ENCODE measurements at places on chromosomes 7 and 10. TPM values are rescaled to one million over a fixed set of nuclear protein-coding genes. Genes with fewer than 3 reads are reported as not detected.

UNCX gene
- total RNA-seq: not detected

OR9A4 gene
- not detected for total RNA-seq

ACSL5 gene
- 0.30 TPM for total RNA-seq

LRGUK gene
- total RNA-seq: under 0.01 TPM

HOXA3 gene
- total RNA-seq: 6.8 TPM

SPDYE2 gene
- not detected for total RNA-seq

FBXL13 gene
- 2.3 TPM for total RNA-seq

KLHL7 gene
- total RNA-seq: 35.0 TPM

ANKRD61 gene
- total RNA-seq: not detected

RADIL gene
- 1.2 TPM for total RNA-seq

CPA4 gene
- 113 TPM for total RNA-seq

C7orf33 gene
- not detected for total RNA-seq

AZGP1 gene
- total RNA-seq: 0.32 TPM

CSTF2T gene
- 22.3 TPM for total RNA-seq

STOX1 gene
- not detected for total RNA-seq

TMEM26 gene
- 0.28 TPM for total RNA-seq

SFRP4 gene
- total RNA-seq: 0.14 TPM

ITGB8 gene
- total RNA-seq: 12.6 TPM

DOCK4 gene
- total RNA-seq: 14.4 TPM

NFE2L3 gene
- total RNA-seq: 72.5 TPM

VAX1 gene
- not detected for total RNA-seq

KEL gene
- not detected for total RNA-seq

RASSF4 gene
- 7.5 TPM for total RNA-seq

ZNF511 gene
- total RNA-seq: 16.0 TPM

CALCR gene
- not detected for total RNA-seq

SCIN gene
- 6.2 TPM for total RNA-seq

MPP7 gene
- 0.59 TPM for total RNA-seq

GPR85 gene
- total RNA-seq: 2.6 TPM

GSDME gene
- total RNA-seq: 62.7 TPM

TEX47 gene
- not detected for total RNA-seq

HTRA1 gene
- 227 TPM for total RNA-seq

MRPS24 gene
- 67.1 TPM for total RNA-seq

GPR37 gene
- 0.23 TPM for total RNA-seq

OR2A42 gene
- under 0.01 TPM for total RNA-seq

CLCN1 gene
- not detected for total RNA-seq

FGFBP3 gene
- total RNA-seq: 0.59 TPM

TRIM74 gene
- total RNA-seq: not detected

STEAP2 gene
- total RNA-seq: 9.2 TPM

CYP3A5 gene
- 0.30 TPM for total RNA-seq

KIAA1217 gene
- 7.1 TPM for total RNA-seq

LHPP gene
- 17.5 TPM for total RNA-seq

CNPY1 gene
- not detected for total RNA-seq

SPDYE8 gene
- total RNA-seq: not detected

GLI3 gene
- total RNA-seq: 7.2 TPM

TMEM229A gene
- total RNA-seq: not detected

PLAU gene
- total RNA-seq: 56.4 TPM

HGF gene
- 83.4 TPM for total RNA-seq

COPS6 gene
- 70.4 TPM for total RNA-seq

PSD gene
- 12.2 TPM for total RNA-seq

DYNC1I1 gene
- 0.69 TPM for total RNA-seq

SEMA3D gene
- total RNA-seq: 6.8 TPM

RELN gene
- total RNA-seq: under 0.01 TPM

IFIT1 gene
- 4.8 TPM for total RNA-seq
